ENCODE measurements at places on chromosomes 6 and 20. TPM values are rescaled to one million over a fixed set of nuclear protein-coding genes. Genes with fewer than 3 reads are reported as not detected.

DNA sequence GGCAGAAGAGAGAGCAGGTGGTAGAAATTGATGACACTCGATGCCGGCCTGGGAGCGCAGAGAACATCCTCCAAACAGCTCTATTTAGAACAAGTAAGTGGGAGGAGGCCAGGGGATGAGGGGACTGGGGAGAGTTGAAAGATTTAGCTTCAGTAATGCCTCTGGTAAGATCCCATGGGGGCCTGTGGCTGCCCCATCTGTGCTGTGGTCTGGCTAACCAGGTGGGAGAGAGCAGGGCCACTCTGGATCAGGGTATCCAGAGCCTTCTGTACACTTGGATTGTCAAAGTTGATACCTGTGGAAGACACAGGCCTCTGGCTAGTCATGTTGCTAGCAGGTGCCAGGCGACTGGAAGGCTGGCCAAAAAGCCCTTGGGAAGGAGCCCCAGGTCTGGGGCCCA, 27.6 kb downstream of the NCOA5 start:
- DNase-seq: no peak

GRCh38 chr6:126698732-126699240, 358.9 kb downstream of the CENPW start:
- DNase-seq: no peak

DNA sequence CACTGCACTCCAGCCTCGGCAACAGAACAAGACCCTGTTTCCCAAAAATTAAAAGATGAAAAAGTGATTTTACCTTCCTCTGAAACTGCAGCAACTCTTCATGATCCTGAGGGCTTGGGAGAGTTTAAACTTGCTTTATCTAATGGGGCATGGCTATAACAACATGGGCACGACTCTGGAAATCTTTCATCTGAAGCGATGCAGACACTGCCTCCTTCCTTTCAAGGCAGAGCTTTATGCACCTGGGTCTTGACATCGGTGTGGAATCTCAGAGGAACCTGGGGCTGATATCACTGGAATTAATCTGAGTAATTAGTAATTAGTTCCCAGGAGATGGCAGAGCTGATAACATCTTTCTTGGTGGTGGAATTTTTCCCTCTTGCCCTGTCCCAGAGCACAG, 52.1 kb downstream of the EDN3 start:
- DNase-seq: no peak

DNA sequence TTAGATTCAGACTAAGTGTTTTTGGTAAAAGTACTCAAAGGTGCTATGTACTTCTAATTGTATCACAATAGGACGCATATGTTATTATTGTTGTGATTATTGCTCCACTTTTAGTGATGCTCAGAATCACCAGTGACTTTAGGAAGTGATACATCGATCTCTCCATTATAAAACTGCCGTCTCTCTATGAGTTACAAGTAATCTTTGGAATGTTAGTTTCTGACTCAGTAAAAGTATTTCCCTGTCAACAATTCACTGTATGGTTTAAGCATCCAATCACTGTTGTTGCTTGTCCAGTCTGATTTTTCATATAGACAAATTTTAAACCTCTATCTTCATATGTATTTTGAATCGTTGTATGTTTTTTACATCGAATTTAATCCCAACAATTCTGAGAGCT, 9.4 kb downstream of the DCBLD1 start:
- DNase-seq: no peak

DNA sequence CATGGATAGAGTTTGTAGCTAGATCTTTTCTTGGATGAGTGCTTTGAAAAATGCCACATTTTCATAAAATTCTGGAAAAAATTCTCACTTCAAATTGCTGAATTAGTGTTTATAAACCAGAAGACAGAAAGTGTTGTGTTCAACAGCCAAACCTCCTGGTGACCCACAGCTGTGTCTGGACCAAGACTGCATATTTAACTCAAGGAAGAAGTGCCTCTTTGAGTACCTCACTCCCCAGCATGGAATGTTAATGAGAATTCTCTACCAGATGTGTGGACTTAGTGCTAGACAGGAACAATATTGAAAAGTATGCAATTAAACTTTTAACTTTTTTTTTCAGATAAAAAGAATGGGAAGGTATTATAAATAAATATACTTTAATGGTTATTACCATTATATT, 609.3 kb downstream of the COL12A1 start:
- DNase-seq: no peak

GRCh38 chr6:111201764-111202163, 114.5 kb downstream of the SLC16A10 start:
- no peak for DNase-seq

Gene BPIFB4
- not detected for total RNA-seq

Gene TAPBP
- 246 TPM for total RNA-seq

All from activated CD4-positive, alpha-beta T cell treated with anti-CD3 and anti-CD28 coated beads, Interleukin-2, amount 10 ng/mL, durations not matched to agents 7 days and 5 days (primary cell).